Amniotic epithelial cell (primary cell): ENCODE measurements at places on chromosomes 4 and X.

GRCh38 chr4:21410372-21410771, 538.2 kb downstream of the KCNIP4 start:
- DNase-seq: no peak

DNA sequence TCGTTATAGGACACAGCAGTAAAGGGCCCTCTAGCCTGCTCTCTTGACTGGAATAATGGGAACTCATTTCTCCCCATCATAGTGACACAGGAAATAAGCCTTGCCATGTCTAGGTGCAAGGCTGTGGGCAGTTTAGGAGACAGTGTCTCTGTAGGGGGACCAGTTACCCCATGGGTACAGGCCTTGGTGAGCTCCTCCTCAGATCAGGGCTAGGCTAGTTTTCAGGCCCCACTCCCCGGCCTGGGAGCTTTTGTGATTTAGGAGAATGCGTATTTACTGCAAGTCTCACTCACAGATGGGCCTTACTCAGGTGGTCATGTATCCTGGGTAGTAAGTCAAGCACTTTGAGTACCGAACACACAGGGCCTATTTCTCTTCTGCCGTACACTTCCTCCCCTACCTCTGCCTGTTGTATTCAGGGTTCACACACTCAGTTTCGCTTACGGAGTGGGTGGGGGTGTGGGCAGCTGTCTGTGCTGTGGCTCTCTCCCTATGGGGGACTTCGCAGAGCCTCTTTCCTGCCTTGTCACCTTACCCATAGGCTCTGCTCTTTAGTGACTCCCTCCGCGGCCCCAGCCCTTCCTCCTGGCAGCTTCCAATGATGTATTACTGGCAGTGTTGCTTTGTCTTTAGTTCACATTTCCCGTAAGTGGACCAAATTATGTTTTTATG, 34.2 kb downstream of the FAM193A start:
- DNase-seq: no peak

GRCh38 chr4:183101956-183102480, 3.0 kb downstream of the WWC2 start:
- no peak for DNase-seq

- DNase-seq: no peak
Measured at GRCh38 chr4:95231681-95232080, 317.1 kb downstream of the UNC5C start.

GRCh38 chr4:7744142-7744804, 195.4 kb downstream of the AFAP1 start:
- no peak for DNase-seq

GRCh38 chrX:139864640-139865039, 68.2 kb downstream of the ATP11C start:
- DNase-seq: no peak

DNA sequence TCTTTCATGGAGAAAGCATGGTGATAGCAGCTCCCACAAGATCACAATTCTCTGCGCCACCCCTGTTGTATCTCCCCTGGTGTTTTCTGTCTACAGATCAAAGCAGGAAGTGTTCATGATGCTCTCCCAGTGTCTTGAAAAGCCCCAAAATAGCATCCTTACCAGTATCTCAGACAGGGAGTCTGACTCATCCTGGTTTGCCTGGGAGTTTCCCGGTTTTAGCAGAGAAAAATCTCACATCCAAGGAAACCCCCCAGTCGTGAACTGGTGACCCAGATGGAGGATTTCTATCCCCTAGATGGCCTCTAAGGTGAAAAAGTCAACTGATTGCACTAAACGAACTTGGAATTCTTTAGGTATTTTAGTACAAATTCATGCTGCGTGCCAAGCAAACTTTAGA, 64.3 kb upstream of the NR0B1 start:
- no peak for DNase-seq

- DNase-seq: no peak
Measured at GRCh38 chr4:33126002-33126401, 2405.8 kb downstream of the PCDH7 start.

DNA sequence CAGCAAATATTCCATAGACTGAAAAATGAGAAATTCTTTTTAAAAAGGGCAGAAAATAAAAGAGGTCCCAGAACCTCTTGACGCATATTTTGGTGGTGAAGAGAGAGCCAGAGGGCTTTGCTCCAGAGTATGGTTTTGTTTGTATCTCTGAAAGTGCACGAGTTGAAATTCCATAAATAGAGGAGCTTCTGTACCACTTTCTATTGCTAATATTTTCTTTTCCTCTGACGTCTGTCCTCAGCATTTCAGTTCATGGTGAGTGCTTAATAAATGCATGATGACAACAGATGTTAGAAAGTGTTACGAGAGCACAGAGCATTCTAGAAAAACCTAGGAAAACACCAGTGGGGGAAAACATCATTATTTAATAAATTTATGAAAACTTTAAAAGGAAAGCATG, 145.6 kb downstream of the AMELX start:
- DNase-seq: peak; percentile 37

- peak; percentile 79 for DNase-seq
Measured at GRCh38 chr4:100738196-100739165, 220.7 kb upstream of the EMCN start.

GRCh38 chr4:89439533-89439932, 131.9 kb upstream of the GPRIN3 start:
- peak; percentile 6 for DNase-seq

- DNase-seq: no peak
Measured at GRCh38 chrX:79138658-79139241, 5.7 kb upstream of the GPR174 start.

DNA sequence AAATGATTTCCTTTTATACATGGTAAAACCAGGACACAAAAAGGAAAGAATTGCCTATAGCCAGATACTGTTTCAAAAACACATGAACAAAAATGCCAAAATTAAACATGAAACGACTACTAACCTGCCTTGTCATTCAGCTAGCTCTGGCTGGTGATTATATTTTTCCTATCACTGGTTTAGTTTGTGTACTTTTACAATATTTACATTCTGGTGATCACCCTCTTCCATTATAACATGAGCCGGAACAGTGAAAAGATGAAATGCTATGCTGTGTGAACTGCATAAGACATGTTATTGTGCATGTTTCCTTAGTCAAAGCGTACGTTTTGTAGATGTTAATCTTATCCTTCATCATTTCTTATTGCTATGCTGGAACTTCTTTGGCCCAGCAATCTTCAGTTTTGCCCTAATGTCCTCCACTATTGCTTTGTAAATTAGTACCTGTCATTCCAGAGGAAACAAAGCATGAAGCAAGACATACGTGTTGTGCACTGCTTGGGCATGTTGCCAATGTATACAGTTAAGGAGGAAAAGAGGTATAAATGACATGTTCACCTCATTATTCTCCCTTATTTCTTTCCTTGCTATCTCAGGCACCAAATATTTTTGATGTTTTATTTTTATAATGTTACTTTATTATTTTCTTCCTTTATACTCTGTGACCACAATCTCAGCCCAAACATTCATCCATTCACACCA, 386.3 kb downstream of the ARHGAP24 start:
- DNase-seq: no peak

- DNase-seq: peak; percentile 4
Measured at GRCh38 chrX:22538580-22538979, 265.9 kb downstream of the CBLL2 start.

- no peak for DNase-seq
Measured at GRCh38 chrX:136158685-136159084, 11.4 kb downstream of the FHL1 start.

GRCh38 chr4:69484011-69484410, 11.7 kb downstream of the UGT2B4 start:
- no peak for DNase-seq

- no peak for DNase-seq
Measured at GRCh38 chr4:78136109-78137081, 79.3 kb downstream of the FRAS1 start.

DNA sequence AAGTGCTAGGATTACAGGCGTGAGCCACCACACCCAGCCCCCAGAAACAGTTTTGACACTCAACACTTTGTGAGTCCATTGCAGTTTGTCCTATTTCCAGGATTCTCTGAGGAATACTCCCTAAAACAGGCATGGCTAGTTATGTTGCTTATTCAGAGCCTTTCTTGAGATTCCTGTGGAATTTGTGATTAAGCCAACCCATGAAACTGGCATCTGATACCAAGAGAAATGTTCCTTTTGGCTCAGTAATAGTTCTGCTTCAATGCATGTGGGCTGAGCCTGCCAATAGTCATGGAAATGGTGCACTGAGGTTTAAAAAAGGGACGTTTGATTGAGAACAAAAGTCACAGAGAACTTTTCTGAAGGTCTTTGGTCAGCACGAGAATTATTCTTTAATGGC, 241.7 kb downstream of the PPP1R2C start:
- DNase-seq: no peak

GRCh38 chr4:4800646-4801408, 58.6 kb upstream of the MSX1 start:
- DNase-seq: no peak

DNA sequence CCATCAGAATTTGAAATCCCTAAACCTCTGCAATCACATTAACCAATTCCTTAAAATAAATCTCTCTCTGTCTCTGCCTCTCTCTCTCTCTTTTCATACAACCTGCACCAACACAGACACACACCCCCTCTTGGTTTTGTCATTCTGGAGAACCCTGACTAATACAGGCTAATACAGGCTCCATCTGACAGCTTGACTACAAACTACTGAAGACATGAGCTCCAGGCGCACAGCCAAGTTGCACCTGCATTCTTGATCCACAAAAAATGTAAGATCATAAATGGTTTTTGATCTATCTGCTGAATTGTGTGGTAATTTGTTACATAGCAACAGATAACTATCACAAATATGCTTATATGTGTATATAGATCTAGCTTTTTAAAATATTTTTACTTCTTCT, 2414.2 kb downstream of the PCDH7 start:
- peak; percentile 7 for DNase-seq

DNA sequence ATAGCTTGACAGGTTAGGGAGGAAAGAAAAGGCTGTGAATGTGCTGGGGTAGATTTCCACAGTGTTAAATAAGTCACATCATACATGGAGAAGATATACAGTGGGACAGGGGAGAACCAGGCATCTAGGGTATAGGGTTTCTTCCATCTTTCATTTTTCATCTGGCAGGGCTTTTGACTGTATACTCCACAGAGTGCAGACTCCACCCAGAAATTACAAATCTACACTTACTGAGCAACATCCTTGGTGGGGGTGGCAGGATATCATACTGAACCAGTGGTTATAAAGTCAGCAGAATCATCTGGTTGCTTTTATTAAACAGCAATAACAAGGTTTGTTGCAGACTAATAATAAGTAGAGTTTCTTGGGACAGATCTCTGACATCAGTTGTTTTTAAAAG, 154.2 kb downstream of the NPNT start:
- DNase-seq: peak; percentile 24

DNA sequence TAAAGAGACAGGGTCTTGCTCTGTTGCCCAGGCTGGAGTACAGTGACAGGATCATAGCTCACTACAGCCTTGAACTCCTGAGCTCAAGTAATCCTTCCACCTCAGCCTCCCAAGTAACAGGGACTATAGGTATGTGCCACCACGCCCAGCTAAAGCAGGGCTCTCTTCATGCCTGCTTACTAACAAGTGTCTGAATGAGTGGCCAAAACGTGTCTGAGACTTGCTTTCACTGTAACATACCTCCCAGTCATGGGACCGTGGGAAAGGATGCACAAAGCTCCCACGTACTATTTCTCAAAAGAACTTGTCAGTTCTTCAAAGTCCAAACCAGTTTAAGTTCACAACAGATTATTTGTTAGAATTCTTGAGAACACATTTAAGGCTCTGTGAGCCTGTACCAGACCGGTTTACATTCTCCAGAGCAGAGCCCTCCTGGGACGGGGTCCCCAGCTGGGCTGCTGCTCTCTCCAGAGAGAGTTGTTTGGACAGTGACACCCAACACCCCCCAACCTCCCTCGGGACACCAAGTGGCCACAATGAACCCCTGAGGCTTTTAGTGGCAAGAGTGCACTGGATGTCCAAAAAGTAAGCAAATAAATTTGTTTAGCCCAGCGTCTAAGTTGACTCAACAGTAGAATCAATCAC, 24.1 kb downstream of the SH3KBP1 start:
- DNase-seq: no peak

- DNase-seq: peak; percentile 62
Measured at GRCh38 chr4:7987148-7987989, 47.7 kb upstream of the AFAP1 start.

GRCh38 chr4:40811956-40812355, 62.2 kb downstream of the NSUN7 start:
- peak; percentile 31 for DNase-seq

GRCh38 chr4:46392421-46392820, 2.5 kb upstream of the GABRA2 start:
- no peak for DNase-seq

GRCh38 chr4:55258152-55258865, 87.7 kb upstream of the SRD5A3 start:
- DNase-seq: peak; percentile 74

GRCh38 chrX:108993909-108994308, 257.5 kb upstream of the IRS4 start:
- DNase-seq: no peak

DNA sequence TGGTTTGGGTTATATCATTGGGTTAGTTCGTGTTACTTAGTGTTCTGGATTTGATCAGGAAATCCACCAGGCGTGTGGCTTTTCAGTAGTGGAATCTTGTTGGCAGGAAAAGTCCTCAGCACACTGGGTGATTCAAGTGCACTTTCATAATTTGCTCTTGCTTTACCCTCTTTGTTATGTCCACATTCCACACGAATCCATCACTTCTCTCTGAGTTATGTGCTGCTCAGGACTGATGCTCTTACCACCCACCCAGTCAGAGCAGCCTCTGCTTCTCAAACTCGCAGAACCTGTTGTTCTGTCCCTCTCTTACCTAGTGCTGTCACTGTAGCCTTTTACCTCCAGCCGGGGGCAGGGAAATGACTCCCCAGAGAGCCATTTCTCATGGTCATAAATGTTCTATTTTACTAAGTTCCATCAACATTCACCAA, 37.2 kb upstream of the SCRG1 start:
- DNase-seq: peak; percentile 95

DNA sequence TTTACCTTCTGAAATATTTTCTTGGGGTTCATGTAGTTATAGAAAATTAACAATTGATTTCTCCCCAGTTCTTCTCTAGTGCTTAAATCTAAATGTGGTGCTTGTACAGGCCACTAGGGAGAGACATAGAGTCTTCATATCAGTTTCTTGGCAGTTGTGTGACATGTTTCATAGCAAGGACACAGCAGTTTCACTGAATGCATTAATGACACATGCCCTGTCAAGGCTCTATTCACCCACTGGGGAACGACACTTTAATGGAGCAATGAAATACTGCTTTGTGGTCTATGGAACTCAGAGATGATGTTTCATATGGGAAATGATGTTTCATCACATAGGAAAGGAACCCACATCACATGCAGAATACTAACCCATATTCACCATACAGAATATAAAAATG, 2.8 kb downstream of the VEGFC start:
- DNase-seq: peak; percentile 60
